ENCODE measurements at places on chromosomes 2 and 18. TPM values are rescaled to one million over a fixed set of nuclear protein-coding genes. Genes with fewer than 3 reads are reported as not detected.

DNA sequence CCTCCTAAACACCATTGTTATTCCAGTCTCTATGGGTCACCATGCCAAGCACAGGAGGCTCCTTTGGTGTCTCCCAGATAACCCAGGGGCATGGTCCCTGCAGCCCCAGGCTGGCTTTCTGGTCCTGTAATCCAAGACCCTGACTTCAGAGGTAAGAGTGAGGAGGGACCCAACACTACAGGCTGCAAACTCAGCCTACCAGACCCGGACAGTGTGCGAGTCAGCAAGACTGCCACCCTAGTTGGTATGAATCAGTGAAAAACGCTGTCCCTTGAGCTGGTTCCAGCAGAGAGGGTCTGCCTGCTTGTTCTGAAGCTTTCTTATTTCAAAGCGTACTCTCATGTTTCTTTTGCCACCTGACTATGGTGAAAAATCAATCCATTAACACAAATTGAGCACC lies 47.6 kb upstream of the ZFP36L2 start:
- H3K4me3 ChIP-seq = no peak overlapping the region
- peak overlapping the region; percentile 1 for H3K27ac ChIP-seq
- DNase-seq = no peak
- no peaks in the 10 kb centered on the region for H3K27me3 ChIP-seq
- no peaks in the 10 kb centered on the region for H3K36me3 ChIP-seq

DNA sequence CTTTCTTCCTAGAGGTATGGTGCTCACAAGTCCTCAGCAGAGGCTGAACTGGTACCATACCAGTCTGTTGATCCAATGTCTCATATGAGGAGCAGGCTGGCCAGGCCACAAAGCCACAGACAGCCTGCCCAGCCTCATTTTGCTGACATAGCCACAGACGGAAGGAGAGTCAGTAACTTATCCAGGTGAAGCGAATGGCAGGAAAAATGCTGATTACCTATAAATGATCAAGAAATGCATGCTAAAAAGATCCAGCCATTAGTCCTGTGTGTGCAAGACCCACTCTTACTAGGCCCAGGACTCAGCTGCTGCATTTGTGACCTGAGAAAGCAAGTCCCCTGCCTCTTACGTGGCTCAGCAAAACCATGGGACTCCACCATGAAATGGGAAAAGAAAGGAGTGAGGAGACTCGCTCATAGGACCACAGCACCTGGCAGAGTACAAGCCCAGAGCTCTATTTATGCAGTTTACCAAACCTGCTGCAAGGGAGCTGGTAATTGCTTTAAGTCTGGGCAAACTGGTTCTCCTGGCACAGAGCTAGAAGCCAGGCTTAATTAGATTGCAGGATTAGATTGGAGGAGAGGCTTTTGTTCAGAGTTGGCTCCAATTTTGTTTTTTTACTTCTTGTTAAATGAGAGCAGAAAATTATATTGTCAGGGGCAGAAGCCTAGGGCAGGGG lies 19.0 kb downstream of the RHOB start:
- no peaks in the 10 kb centered on the region for H3K36me3 ChIP-seq
- peak overlapping the region; percentile 28 for H3K27ac ChIP-seq
- no peak for DNase-seq
- H3K4me3 ChIP-seq = no peak overlapping the region
- no peaks in the 10 kb centered on the region for H3K27me3 ChIP-seq
- H3K4me1 ChIP-seq = peaks cover 18% of the 10 kb centered on the region

Gene GAREM1
- 24.2 TPM for total RNA-seq

DNA sequence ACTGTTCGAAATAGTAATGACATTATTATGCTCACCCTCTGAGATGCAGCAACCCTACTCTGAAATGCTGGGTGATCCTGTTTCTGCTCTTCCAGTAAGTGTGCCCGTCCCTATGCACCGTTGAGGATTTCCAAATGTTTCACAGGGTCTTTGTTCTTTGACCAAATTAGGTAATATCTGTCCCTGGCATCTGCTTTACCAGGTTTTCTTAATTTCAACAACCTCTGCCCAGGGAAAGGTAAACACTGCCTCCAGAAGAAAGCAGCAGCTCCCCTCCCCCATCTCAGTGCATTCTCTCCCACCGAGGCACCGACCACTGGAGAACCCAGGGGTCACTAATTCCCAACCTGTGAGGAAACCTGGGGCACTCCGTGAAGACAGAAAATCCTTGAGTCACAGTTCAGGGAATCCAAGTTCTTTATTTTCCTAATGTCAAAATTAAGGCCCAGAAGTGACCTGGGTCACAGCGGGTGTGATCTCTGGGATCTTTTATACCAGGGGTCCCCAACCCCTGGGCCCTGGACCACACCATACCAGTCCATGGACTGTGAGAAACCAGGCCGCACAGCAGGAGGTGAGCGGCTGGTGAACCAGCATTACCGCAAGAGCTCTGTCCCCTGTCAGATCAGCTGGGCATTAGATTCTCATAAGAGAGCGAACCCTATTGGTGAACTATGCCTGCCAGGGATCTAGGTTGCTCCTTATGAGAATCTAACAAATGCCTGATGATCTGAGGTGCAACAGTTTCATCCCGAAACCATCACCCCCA lies 1.2 kb upstream of the GRB14 start:
- no peak overlapping the region for H3K4me3 ChIP-seq
- peaks cover 8% of the 10 kb centered on the region for H3K4me1 ChIP-seq
- no peaks in the 10 kb centered on the region for H3K36me3 ChIP-seq
- no peaks in the 10 kb centered on the region for H3K27me3 ChIP-seq

DNA sequence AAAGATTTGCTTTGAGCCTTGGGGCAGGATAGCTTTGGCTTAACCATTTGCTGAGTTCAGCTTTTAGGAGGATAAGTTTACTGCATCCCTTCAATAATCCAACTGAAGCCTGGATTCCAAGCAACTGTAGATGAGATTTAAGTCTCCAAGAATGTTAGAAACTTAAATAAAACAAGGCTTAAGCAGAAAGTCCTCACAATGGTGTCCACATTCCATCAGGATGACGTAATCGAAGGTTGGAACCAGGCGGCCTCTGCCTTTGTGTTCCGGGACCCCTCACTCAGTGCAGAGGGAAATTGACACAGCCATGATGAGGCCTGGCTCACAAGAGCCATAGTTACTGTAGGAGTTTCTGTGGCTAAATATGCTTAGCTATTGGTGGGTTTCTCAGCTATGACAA lies 260.4 kb downstream of the LPIN1 start:
- H3K36me3 ChIP-seq = no peaks in the 10 kb centered on the region
- DNase-seq = no peak
- H3K4me1 ChIP-seq = no peaks in the 10 kb centered on the region
- no peak overlapping the region for H3K27ac ChIP-seq

DNA sequence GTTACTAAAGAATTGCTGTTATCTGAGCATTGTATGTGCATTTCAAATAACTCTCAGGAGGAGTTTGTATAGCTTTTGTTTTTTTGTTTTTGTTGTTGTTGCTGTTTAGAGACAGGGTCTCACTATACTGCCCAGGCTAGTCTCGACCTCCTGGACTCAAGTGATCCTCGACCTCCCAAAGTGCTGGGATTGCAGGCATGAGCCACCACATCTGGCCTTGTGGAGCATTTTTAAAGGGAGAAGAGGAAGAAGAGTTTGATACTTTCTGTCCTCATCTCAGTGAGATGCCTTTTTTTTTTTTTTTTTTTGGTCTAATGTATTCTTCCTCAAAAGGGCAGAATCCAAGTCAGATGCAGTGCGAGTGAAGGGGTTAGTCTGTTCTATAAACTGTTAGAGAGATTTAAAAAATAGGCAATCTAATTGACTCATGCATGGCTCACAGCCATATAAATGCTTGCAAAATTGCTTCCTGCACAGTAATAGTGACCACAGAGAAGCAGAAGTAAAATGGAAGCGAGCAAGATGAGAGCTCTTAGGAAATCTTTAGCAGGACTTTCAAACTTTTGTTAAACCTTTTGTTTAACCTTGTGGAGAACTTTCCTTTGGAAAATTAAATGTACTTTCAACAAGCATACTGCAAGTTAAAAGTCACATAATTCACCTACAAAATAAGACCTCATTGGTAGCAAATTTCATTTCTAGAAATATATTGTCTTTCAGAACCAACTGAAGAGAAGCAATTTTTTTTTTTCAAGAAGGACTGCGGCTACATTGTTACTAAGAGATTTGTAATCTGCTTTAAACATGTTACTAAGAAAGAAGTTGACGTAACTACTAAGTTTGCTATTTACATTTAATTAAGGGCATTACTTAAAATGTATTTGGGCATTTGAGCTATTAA lies 52.3 kb upstream of the ROCK1 start:
- no peaks in the 10 kb centered on the region for H3K4me1 ChIP-seq
- no peak for DNase-seq
- no peak overlapping the region for H3K4me3 ChIP-seq
- no peaks in the 10 kb centered on the region for H3K27me3 ChIP-seq
- peak overlapping the region; percentile 53 for H3K27ac ChIP-seq

Gene CDH7
- total RNA-seq = 0.12 TPM

GRCh38 chr18:79547413-79548076 lies 132.1 kb upstream of the CTDP1 start:
- peaks cover 8% of the 10 kb centered on the region for H3K27me3 ChIP-seq
- H3K4me3 ChIP-seq = no peak overlapping the region
- H3K27ac ChIP-seq = no peak overlapping the region

DNA sequence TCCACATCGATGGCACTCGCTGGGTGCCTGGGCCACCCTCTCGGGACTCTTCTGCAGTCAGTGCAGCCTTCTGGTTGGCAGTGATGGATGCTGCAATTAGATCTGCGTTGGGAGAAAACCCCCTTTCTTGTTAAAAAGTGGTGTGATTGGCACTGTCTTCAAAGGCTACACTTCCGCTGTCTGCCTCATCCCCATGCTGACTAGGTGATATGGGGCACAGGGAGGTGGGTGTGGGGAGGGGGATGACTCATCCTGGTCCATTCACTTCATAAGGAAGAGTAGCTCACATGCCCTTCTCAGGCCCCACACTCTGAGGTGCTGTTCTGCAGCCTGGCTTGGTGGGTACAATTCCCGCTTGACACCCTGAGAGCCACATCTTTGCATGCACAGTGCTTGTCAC lies 77.4 kb downstream of the THNSL2 start:
- H3K4me1 ChIP-seq = no peaks in the 10 kb centered on the region
- H3K27ac ChIP-seq = no peak overlapping the region

Gene CRYGD
- not detected for total RNA-seq

Gene TRABD2A
- 0.28 TPM for total RNA-seq

- no peak for DNase-seq
- peaks cover 9% of the 10 kb centered on the region for H3K4me1 ChIP-seq
- H3K4me3 ChIP-seq = no peak overlapping the region
- no peaks in the 10 kb centered on the region for H3K36me3 ChIP-seq
Measured at GRCh38 chr2:23651187-23652080, 266.5 kb downstream of the KLHL29 start.

Gene MAP2
- total RNA-seq = 2.4 TPM

DNA sequence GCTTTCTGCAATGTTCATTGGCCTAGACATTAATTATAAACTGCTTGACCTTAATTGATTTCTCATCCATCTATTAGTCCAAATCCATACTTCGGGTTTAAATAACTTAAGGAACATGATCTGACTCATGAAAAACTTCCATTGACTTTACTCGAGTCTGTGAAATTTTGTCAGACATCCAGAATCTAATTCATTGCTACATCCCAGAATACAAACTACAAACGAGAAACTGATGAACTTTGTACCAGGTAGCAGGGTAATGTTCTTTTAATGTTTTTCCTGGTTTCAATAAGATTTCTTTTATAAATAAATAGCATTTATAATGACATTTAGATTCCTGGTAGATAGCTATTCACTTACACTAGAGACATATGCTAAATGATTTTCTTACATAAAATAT lies 36.0 kb upstream of the IKZF2 start:
- no peaks in the 10 kb centered on the region for H3K27me3 ChIP-seq
- H3K4me1 ChIP-seq = no peaks in the 10 kb centered on the region
- H3K4me3 ChIP-seq = no peak overlapping the region
- no peaks in the 10 kb centered on the region for H3K36me3 ChIP-seq

DNA sequence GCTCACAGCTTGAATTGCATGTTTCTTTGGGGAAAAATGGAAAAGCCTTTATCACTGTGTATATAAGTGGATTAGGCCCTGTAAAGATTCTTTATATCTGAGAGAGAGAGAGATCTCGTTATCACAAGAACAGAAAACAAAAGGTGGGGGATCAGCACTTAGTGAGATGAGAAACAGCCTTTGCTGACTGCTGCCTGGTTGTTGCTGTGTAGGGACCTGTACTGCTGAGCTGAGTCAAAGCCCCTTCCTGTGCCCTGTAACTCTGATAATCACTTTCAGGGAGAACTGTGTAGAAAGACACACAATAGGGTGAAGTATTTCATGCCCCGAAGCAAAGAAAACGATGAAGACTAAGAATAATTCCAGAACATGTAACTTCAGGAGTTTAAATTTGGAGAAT lies 30.6 kb upstream of the FAM237A start:
- H3K27ac ChIP-seq = no peak overlapping the region
- DNase-seq = no peak
- no peak overlapping the region for H3K4me3 ChIP-seq

DNA sequence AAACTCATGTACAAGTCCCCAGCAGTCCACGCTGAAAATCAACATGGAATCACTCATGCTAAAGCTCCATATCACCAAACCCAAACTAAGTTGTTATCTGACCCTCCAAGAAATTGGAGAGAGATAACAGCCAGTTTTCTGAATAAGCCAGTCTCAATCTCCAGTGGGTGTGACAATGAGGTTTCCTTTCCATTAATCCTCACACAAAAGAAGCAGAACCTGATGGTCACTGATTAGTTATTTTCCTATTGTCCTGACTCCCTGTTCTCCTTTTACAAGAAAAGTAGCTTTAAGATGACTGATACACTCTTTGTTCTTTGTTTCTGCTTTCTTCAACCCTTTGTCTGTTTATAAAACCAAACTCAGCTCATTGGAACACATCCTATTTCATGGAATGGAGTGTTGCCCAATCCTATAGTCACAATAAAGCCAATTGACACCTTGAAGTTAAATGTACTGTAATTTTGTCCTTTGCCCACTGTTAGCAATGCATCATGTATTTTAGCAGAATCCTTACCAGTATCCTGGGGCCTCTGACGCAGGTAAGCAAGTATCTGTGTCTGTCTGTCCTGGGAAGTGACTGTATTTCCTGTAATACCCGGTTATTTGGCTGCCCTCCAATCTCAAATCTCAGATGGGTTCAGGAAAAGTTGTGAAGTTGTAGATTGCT lies 30.6 kb upstream of the SH3RF3 start:
- H3K27me3 ChIP-seq = peaks cover 5% of the 10 kb centered on the region
- no peaks in the 10 kb centered on the region for H3K4me1 ChIP-seq
- no peaks in the 10 kb centered on the region for H3K36me3 ChIP-seq
- peak; percentile 48 for DNase-seq
- no peak overlapping the region for H3K4me3 ChIP-seq

Data from adrenal gland (tissue), 19 donors.